T-helper 9 cell (primary cell): ENCODE measurements at places on chromosomes 5 and 9.

DNA sequence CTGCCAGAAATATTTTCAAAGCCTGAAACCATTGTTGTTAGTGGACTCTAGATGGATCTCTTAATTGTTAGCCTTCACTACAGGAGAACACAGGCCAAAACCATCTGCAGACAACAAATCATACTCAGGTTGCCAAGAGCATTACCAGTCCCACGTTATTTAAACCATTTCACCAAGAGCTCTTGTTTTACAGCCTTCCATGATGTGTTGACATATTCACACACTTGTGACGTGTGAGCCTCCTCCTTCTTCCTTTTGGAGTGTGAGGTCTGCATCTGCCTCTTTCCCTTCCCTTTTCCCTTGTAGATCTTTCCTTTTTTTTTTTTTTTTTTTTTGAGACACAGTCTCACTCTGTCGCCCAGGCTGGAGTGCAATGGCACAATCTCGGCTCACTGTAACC lies 279.0 kb downstream of the AUH start:
- no peak for DNase-seq

- DNase-seq = no peak
Measured at GRCh38 chr9:124594673-124595072, 87.5 kb upstream of the NR5A1 start.

- no peak for DNase-seq
Measured at GRCh38 chr9:84137968-84138367, 157.4 kb downstream of the RMI1 start.

- no peak for DNase-seq
Measured at GRCh38 chr5:134851307-134851923, 5.6 kb downstream of the C5orf24 start.

DNA sequence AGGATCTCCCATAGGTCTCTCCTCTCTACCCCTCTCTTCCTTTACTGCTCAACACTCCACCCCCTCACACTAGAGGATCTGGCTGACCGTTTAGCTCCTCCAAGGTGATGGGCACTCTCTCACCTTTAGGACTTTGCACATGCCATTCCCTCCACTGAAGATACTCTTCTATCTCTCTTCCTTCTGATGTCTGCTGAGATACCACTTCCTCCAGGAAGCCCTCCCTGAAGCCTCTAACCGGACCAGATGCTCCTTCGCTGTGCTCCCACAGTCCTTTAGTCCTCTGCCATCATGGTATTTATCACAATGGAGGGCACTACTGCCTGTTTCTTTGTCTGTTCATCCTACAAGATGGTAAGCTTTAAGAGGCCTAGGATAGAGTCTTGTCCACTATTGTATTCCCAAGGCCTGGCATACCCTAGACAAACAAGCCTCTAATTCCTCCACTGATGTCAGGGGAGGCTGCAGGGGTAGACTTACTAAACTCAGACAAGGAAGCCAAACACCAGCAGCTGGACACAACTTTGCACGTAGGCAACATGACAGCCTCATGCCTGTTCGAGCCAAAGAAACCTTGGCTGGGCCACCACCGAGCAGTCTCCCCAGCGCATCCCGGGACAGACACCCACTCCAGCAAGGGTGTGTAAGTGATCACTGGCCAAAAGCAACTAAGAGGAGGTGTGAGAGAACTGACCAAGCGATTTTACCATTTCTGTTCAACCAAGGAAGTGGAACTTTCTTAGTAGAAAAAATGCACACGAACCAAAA lies 20.2 kb downstream of the ORM2 start:
- no peak for DNase-seq

DNA sequence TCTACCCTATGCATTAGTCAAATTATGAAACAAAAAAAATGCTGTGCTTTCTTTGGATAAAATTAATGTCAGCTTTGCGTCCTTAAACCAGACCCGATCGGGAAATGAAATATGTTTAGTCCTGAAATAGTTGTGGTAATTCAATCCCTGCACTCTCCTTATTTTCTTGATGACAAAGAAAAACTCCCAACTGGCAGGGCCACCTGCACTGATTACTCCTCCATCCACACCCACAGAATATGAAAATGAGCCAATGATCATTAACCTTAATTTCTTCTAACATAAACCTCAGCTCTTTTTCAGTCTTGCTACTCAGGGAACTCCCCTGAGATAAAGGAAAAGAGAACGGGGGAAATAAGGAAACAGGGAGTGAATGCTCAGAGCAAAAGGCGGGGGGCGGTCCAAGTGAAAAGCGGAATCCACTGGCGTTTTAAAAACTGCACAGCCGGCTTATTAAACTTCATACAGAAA lies 245.3 kb downstream of the BNC2 start:
- no peak for DNase-seq

GRCh38 chr5:74408150-74409043 lies 232.1 kb downstream of the ENC1 start:
- no peak for DNase-seq

DNA sequence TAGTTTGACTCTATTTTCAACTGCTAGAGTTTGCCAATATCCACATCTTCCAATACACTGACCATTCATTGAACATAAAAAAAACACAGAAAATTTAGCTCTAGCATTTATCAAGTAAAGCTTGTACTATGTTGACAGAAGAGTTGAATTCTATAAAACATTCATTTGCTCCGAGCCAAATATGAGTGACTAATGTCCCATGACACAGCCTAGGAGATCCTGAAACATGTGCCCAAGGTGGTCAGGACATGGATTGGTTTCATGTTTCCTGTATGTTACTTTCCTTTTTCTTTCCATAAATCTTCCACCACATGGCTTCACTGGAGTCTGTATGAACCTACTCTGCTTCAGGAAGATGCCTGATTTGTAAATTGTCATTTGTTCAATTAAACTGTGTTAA lies 122.4 kb upstream of the PRDM9 start:
- no peak for DNase-seq

- no peak for DNase-seq
Measured at GRCh38 chr9:2496169-2496568, 125.4 kb upstream of the VLDLR start.

DNA sequence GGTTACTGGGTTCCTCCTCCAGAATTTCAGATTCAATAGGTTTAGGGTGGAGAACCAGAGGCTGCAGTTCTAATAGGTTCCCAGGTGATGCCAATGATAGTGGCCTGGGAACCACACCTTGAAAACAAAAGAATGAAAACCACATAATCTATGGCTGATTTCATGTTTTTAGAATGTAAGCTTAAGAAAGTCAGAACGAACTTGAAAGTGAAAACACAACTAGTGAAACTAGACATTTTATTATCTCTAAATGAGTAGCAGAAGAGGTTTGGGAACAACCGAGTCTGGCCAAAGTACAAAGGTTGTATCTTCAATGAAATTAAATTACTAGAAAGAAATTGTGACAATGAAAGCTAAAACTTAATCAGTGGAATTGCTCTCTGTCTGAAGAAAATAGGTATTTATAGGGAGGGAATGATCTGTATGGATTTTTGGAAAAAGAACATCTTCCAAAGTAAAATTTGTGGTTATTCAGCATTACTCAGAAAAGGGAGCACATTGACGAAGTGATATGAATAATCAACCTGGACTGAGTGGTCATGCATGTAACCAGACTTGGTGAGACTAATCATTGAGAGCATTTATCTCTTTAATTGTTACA lies 24.9 kb upstream of the CEP120 start:
- no peak for DNase-seq

GRCh38 chr5:54325610-54326311 lies 15.4 kb upstream of the ARL15 start:
- DNase-seq = no peak

GRCh38 chr9:95044731-95045508 lies 272.6 kb downstream of the FANCC start:
- no peak for DNase-seq

- DNase-seq = no peak
Measured at GRCh38 chr9:89666950-89667349, 62.1 kb downstream of the GADD45G start.

DNA sequence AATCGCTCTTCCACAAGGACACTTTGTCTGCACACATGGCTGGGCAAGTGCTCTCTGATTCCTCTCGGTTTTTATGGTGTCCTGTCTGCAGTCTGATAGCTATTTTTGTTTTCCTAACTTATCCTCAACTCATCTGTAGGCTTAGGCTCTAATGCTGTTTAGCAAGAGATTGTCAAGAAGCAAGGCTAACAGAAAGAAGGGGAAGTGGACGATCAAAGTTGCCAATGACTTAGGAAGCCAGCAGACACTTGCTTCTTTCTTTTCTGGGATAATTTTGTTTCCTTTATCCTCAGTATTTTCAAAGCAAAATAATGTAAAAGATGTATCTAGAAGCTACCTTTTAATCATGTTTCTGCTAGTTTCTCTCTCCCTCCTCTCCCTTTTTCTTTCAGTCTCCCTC lies 130.7 kb downstream of the PRKACG start:
- DNase-seq = no peak

- DNase-seq = no peak
Measured at GRCh38 chr5:44048276-44048984, 340.8 kb downstream of the FGF10 start.

DNA sequence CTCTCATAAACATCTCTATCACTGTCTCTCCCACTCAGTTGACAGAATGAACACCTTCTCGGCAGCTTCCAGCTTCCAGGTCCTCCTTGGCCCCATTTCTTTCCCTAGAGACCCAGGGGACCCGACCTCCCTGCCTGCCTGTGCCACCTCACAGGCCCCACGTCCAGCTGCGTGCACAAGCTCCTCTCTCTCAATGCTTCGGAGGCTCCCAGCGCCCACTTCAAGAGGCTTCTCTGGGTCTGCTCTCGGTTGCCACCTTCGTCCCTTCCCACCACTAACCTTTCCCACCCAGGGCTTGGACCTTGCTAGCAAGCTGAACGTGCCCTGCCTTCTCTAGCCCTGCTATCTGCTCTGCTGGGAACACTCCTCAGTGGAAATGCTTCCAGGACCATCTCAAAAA lies 2.8 kb upstream of the N4BP3 start:
- no peak for DNase-seq

DNA sequence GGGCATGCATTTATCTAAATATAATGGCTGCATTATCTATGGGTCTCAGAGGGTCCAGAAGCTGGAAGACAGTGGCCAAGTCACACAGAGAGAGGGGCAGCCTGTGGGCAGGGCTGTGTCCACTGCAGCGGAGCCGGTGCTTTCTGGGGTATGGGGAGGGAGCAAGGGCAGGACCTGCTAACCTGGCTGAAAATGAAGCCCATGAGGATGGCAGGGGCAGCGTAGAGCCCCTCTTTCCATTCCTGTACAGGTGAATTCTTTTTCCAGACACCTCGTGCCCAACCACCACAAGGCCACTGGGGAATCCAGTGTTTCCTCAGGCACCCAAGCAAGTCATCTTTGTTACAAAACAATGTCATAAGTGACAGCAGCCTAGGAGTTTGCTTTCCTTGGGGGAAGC lies 305.9 kb upstream of the IRX4 start:
- no peak for DNase-seq

DNA sequence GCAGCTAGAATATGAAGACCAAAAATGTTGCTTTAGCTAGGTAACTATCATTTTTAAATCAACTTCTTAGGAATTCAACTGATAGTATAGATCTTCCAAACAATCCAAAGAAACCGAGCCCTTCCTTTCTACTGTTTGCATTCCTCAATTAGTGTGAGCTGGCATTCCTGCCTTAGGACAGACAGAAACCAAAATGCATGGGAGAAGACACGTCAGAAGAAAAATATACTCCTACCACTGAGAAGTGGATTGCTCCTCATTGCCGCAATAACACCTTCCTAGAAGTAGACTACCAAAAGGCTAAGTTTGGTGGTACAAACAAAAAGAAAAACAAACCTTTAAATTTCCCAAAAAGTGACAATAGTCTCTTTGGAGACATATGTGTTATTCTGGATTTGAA lies 440.0 kb downstream of the SEMA5A start:
- no peak for DNase-seq

DNA sequence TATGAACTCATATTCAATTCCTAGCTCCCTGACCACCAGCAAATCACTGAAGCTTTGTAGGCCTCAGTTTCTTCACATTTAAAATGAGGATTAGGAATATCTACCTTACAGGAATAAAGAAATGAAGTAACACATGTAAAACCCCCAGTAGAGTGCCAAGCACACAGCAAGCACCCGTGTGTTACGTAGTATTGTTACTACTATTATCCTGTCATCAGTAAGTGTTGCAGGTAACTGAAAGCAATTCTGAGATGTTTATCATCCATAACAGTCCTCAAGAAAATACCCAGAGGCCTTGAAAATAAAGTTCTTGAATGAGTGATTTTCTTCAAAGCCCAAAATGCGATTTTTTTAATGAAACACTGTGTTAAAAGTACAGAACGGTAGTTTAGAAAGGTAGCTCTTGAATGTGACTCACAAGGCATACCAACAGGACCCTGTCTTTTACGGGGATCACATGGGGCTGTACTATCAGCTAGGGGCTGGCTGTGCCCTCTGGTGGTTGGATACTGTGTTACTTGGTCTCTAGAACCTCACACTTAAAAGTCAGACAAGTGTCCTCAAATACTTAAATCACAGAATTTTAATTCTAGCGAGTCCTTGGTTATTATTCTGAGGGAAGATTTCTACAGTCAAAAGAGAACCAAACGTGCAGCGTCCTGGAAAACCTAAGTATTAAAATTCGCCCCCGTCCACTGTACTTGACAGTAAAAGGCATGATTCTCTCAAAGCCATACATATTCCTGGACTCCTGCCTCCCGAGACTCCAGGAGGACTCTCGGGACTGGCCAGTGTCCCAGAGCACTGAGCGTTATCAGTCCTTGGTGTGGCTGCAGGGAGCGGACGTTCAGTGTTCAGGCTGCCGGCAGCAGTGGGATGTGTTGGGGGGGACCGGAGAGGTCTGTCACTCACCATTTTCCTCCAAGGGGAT lies 725 bp downstream of the NDUFB6 start:
- DNase-seq = peak; percentile 56

- DNase-seq = no peak
Measured at GRCh38 chr5:125125031-125125823, 378.8 kb upstream of the ZNF608 start.

GRCh38 chr9:112111461-112111860 lies 63.6 kb downstream of the SUSD1 start:
- no peak for DNase-seq

- DNase-seq = no peak
Measured at GRCh38 chr5:68739752-68740151, 354.1 kb upstream of the SLC30A5 start.

GRCh38 chr5:368183-369084 lies 46.9 kb downstream of the AHRR start:
- DNase-seq = no peak

DNA sequence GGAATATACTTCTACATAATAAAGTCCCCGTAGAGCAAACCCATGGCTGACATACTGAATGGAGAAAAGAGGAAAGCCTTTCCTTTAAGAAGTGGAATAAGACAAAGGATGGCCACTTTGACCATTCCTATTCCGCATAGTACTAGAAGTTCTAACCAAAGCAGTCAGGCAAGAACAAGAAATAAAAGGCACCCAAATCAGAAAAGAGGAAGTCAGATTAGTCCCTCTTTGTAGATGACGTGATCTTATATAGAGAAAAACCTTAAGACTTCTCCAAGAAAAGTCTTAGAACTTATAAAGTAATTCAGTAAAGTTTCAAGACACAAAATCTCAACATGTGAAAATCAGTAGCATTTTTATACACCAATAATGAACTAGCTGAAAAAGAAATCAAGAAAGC lies 133.9 kb downstream of the GIN1 start:
- no peak for DNase-seq

- DNase-seq = no peak
Measured at GRCh38 chr9:121368138-121368522, 1.9 kb downstream of the STOM start.

- DNase-seq = no peak
Measured at GRCh38 chr5:33936004-33936380, 194 bp upstream of the RXFP3 start.

GRCh38 chr9:38391278-38392118 lies 1.0 kb upstream of the ALDH1B1 start:
- DNase-seq = no peak
